Epithelial cell of esophagus (primary cell): ENCODE measurements at places on chromosomes 2 and 18.

DNA sequence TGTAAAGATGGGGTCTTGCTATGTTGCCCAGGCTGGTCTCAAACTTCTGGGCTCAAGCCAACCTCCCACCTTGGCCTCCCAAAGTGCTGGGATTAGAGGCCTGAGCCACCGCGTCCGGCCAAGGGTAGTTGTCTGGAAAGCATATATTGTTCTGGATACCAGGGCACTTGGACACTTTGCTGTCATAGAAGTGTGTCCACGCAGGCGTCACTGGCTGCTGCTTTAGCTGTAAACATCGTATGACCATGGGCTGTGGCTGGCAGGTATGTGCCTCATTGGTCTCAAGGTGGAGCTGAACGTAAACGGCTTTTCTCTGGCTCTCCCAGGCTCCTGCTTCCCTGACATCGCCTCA, 3.2 kb upstream of the GPR35 start:
- DNase-seq: no peak

GRCh38 chr2:186201371-186201770, 284.7 kb upstream of the ZC3H15 start:
- DNase-seq: peak; percentile 16

DNA sequence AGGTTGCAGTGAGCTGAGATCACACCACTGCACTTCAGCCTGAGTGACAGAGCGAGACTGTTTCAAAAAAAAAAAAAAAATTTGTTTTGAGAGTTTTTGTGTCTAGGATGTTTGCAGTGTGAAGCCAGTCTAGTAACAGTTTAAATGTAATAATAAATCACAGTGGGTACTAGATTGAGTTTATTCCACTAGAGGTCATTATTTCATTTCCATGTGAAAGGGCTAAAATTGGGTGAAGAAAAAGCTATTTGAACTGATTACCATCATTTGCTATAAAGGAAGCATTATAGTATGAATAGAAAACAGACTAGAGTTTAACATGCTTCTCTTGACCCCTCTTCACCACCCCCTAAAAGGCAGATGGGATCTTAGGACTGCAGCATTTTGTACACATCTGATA, 20.3 kb downstream of the SNRPD1 start:
- no peak for DNase-seq

DNA sequence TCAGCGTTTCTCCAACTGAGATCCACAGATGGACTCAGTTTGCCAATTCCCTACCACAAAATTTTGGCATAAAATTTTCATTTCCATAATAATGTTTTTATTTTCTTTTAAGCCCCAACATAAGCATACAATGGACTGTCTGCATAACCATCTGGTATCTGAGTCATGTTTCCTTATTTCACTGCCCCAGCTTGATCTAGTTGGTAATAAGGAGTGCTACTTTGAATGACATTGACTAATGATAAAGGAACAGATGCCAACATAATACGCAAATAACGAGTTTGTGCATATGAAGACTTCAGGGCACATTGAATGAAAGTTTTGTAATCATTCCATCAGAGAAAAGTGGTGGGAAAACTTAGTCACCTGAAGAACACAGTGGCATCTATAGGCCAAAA, 8.8 kb upstream of the MBD2 start:
- peak; percentile 91 for DNase-seq

- DNase-seq: no peak
Measured at GRCh38 chr2:98474979-98475632, 30.4 kb downstream of the INPP4A start.

GRCh38 chr2:239165206-239165831, 235.5 kb downstream of the HDAC4 start:
- DNase-seq: no peak

GRCh38 chr2:210862283-210863065, 306.1 kb downstream of the CPS1 start:
- DNase-seq: no peak

GRCh38 chr2:159793326-159793725, 4.7 kb downstream of the CD302 start:
- DNase-seq: no peak

- peak; percentile 56 for DNase-seq
Measured at GRCh38 chr2:212811036-212811805, 272.6 kb upstream of the ERBB4 start.

GRCh38 chr2:24720310-24720709, 72.9 kb downstream of the PTRHD1 start:
- DNase-seq: no peak

DNA sequence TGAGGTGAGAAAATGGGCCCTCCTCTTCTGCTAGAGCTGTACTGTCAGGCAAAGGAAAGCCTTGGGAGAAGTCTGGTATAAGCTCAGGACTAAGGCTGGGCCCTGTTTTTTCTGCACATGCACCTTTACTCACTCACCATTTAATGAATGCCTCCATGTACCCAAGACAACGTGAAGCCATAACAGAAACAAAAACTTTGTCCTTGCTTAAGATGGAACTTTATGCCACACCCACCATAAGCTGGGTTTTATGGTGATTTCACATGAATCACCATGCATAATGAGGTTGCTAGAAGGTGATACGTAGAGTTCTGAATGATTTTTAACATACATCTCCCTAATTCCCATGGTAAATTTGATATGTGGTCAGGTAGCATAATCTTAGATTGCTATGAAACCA, 63.7 kb upstream of the CYP26B1 start:
- DNase-seq: peak; percentile 71

DNA sequence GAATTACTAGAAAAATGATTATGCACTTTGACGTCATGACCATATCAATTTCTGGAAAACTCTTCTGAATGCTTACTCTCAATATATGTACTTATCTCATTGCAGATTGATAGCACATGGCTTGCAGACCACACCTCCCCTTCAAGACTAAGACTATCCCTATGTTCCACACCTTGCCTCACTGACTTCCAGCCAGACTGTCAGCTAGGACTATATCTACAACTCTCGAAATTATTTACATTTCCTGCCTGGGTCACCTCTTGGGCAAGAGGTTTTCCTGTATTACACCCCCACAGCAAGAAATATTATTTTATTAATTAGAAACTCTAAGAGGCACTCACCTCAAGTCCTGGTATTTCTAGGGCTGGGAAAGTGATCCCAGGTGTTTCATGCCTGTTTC, 236.6 kb downstream of the CYRIA start:
- no peak for DNase-seq

DNA sequence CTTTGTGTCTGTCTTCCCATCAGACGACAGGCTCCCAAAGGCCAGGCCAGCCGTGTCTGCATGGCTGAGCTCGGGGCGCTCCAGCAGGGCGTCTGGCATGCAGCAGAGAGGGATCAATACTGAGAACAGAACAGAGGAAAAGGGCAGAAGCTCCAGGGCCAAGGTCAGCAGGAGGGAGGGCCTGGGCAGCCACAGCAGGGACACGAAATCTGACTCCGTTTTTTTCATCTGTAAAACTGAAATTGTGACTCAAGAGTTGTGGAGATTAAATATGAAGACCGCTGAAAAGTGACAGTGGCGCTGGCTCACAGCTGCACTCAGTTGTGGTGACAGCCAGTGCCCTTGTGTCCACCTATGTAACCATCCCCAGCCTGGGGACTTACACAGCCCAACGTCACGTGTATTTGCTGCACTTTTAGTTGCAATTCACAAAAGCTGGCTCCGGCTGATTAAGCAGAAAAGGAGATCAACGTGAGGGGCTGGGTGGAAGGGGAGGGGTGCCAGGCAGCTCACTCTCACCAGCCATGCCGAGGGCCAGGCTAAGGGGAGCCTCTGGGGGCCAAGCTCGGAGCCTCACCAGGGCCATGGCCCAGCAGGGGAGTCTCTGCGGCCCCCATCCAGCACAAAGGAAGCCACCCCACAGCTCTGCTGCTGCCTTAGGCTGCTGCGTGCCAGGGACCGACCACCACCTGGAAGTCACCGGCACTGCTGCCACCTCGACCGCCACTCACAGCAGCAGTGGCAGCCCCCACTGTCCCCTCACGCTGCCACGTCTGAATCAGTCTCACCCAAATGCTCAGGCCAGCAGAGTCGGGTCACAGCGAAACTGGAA, 74.7 kb downstream of the EIPR1 start:
- DNase-seq: no peak

DNA sequence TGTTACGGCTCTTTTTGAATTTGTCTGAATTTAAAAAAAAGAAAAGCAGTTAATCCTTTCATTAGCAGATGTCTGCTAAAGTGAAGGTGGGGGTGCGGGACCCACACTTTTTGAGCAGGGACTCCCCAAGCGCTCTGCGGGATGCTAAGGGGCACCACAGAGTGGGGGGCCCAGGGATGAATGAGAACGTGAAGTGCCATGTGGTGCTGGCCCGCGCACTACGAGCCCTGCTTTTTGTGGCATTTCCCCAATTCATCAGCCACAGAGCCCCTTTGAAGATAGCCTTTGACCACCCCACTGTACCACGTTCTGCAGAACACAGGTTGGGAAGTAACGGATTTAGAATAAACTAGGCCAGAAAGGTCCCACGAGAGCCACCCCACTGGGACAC, 28.6 kb downstream of the HS1BP3 start:
- DNase-seq: no peak

DNA sequence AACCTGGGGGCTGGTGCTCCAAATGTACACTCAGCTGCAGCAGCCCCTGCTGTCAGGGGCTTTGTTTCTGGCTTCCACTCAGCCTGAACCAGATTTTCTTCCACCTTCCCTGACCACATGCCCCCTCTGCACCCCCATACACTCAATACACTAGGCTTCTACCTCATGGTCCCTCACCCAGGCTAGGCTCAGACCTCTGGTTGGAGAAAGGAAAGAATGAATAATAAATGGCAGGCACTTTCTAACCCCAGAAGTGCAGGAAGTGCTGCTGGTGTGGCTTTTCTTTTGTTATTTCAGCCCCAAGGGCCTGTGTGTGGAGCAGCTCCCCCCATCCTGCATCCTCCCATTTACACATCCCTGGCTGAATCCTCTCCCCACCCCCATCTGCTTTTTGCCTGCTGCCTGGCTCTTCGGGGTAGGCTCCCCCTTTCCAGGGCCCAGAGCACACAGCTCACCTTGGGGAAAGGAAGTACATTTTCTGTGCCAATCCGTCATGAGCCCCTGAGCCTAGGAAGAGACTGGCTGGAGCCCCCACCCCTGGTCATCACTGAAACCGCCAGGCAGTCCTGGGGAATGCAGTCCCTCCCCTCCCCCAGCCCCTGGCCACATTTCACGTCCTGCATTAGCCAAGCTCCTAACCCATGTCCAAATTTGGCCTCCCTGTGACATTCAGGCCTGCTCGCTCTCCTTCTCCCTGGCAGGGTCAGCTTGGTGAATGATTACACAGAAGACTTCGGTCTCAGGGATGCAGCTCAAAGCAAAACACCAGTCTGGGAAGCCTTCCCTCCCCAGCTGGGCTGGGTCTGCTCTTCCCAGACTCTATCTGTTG, 2.6 kb downstream of the DYSF start:
- no peak for DNase-seq

GRCh38 chr2:136219341-136219740, 101.4 kb upstream of the CXCR4 start:
- no peak for DNase-seq
